ENCODE measurements at places on chromosomes 11 and 22. TPM values are rescaled to one million over a fixed set of nuclear protein-coding genes. Genes with fewer than 3 reads are reported as not detected.

The SCN4B gene
- polyA plus RNA-seq, result not detected

The MPPED2 gene
- 0.52 TPM for polyA plus RNA-seq

The TRMU gene
- polyA plus RNA-seq, result 5.6 TPM

The SOX6 gene
- not detected for polyA plus RNA-seq

The SCGB2A2 gene
- not detected for polyA plus RNA-seq

The GRAMD4 gene
- polyA plus RNA-seq, result 9.5 TPM

The PDXP gene
- polyA plus RNA-seq, result 4.3 TPM

The HEPHL1 gene
- polyA plus RNA-seq, result not detected

The MB gene
- not detected for polyA plus RNA-seq

The SMC1B gene
- not detected for polyA plus RNA-seq

The GSTT2B gene
- 0.25 TPM for polyA plus RNA-seq

The PHRF1 gene
- 1.3 TPM for polyA plus RNA-seq

The POU2AF3 gene
- polyA plus RNA-seq, result not detected

The MMP12 gene
- not detected for polyA plus RNA-seq

The TNNT3 gene
- 1.4 TPM for polyA plus RNA-seq

The DGKZ gene
- 217 TPM for polyA plus RNA-seq

The SLC5A1 gene
- not detected for polyA plus RNA-seq

The SELENOO gene
- polyA plus RNA-seq, result 8.7 TPM

The CCDC87 gene
- polyA plus RNA-seq, result not detected

The LGR4 gene
- polyA plus RNA-seq, result 0.72 TPM

The CPT1B gene
- polyA plus RNA-seq, result not detected

The MADD gene
- 48.6 TPM for polyA plus RNA-seq

The SYT7 gene
- polyA plus RNA-seq, result not detected

The OR51B4 gene
- not detected for polyA plus RNA-seq

The CAPN1 gene
- polyA plus RNA-seq, result 128 TPM

The RCOR2 gene
- polyA plus RNA-seq, result not detected

The OR52E2 gene
- polyA plus RNA-seq, result not detected

The SHANK2 gene
- not detected for polyA plus RNA-seq

The LMO2 gene
- 48.8 TPM for polyA plus RNA-seq

The CD81 gene
- polyA plus RNA-seq, result 12.3 TPM

The CADM1 gene
- polyA plus RNA-seq, result not detected

The HSCB gene
- 14.1 TPM for polyA plus RNA-seq

All from CD14-positive monocyte (primary cell).